Stimulated activated CD4-positive, alpha-beta T cell treated with anti-CD3 and anti-CD28 coated beads, TNF-alpha, amount 100 ng/mL, for 24 hours (primary cell): ENCODE measurements at places on chromosomes 2 and 18.

DNA sequence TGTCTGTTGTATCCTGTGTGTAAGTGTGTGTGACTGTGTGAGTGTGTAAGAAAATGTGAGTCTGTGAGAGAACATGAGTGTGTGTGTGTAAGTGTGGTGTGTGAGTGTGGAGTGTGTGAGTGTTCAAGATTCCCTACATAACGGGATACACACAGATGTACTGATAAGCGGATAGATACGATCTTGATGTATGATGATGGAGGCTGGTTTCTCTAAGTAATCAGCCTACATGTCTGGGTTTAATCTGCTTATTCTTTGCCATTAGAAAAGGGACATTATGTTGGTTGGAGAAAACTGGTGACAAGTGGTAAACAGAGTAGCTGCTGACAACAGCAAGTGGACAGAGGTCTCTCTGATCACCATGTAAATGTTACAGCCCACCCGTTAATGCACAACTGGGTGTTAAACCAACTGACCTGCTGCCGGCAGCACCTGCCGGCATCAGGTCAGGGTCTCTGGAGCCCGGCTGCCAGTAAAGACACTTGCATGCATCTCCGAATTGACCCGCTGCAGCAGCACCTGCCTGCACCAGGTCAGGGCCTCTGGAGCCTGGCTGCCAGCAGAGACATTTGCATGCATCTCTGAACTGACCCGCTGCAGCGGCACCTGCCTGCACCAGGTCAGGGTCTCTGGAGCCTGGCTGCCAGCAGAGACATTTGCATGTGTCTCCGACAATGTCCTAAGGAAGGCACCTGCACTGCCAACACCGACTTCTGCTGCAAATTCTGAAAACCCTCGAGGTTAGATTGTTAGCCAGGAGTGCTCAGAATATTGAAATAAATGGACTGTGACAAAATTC, 87.5 kb downstream of the MBP start:
- no peak for DNase-seq

DNA sequence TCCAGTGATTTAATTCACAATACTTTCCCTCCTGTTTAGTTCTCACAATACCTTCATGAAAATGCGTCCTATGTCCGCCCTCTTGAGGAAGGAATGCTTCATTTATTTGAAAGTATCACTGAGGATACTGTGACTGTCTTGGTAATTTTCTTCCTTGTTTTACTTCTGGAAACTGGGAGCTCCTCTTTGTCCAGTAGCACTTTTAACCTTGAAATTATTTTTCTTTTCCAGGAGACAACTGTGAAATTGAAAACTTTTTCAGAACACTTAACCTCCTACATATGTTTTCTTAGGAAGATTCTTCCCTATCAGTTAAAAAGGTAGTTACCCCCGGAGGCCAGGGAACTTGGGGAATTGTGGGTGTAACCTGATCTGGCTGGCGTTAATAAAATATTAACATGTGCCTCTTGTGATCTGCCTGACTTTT, 58.9 kb upstream of the STON1 start:
- no peak for DNase-seq

DNA sequence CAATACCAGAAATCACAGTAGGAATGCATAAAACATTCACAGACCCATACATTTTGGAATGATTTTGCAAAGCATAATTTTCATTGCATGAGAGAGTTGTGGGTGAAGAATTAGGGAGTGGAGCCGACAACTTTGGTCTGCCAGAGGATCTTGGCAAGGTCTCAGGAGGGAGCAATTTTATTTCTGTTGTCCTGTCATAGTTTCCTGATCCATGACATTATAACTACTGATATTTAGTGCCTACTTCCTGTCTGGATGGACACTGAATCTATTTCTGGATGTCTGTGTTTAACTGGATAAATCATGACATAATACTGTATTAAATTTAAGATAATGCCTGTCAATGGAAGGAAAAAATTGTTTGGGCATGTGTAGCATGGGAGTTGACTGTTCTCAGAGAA, 2.4 kb downstream of the ITGA4 start:
- DNase-seq = no peak

- DNase-seq = no peak
These were observed 111.4 kb upstream of the TEX51 start for GRCh38 chr2:126787289-126787688.

DNA sequence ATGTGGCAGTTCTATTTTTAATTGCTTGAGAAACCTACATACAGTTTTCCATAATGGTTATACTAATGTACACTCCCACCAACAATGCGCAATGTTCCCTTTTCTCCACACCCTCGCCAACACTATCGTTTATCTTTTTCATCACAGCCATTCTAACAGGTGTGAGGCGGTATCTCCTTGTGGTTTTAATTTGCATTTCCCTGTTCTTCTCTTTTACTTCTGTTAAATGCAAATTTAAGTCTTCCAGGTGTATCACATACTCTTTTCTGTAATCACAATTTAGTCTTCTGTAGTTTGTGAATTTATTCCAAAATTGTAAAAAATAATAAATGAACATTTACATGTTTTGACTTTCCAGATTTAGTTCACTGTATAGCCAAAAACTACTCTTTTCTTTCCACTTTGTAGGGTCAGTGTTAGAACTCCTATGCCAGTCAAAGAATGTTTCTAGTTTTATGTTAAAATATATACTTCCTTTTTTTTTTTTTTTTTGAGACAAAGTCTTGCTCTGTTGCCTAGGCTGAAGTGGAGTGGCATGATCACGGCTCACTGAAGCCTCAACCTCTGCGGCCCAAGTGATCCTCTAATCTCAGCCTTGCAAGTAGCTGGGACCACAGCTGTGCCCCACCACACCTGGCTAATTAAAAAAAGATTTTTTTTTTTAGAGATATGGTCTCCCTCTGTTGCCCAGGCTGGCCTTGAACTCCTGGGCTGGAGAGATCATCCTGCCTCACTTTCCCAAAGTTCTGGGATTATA, 15.4 kb upstream of the ACYP2 start:
- no peak for DNase-seq

- no peak for DNase-seq
These were observed 831 bp upstream of the D2HGDH start for GRCh38 chr2:241733391-241734207.

GRCh38 chr18:23143016-23143814, 7.9 kb downstream of the CABLES1 start:
- DNase-seq = no peak

- no peak for DNase-seq
These were observed 346.5 kb upstream of the ETAA1 start for GRCh38 chr2:67050622-67051021.

- DNase-seq = no peak
These were observed 99.5 kb downstream of the DTNA start for GRCh38 chr18:34809451-34810072.

GRCh38 chr2:161992531-161992930, 81.5 kb downstream of the DPP4 start:
- DNase-seq = no peak

GRCh38 chr2:236738896-236739295, 169.3 kb downstream of the ACKR3 start:
- no peak for DNase-seq

DNA sequence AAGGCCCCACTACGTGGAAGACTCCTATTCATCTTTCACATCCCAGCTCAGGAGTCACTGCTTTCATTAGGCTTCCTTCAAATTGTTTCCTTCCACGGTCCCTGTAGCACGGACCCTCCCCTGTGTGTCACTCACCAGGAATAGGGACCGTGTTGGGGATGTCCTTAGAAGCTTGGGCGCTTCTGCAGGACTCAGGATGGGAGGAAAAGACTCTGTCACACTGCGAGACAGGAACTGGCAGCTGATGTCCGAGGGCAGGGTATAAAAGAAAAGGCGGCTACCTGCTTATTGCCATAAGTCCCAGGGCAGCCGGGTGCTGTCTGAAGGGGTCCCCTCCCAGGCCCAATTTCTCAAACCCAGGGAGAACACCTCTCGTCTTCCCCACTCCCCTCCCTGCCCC, 79.1 kb downstream of the BCL2L11 start:
- no peak for DNase-seq

DNA sequence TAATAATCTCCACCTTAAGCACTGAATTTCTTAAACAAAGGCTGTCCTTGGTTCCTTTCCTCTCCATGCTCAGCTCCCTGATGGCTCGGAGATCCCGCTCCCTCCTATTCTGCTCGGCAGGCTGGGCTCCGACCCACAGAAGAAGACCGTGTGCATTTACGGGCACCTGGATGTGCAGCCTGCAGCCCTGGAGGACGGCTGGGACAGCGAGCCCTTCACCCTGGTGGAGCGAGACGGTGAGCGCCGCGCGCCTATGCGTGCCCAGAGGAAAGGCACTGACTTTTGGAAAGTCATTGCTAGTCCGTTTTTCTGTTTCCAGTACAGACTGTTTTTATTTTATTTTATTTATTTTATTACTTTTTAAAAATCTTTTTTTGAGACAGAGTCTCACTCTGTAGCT, 9.6 kb downstream of the CNDP2 start:
- DNase-seq = no peak

DNA sequence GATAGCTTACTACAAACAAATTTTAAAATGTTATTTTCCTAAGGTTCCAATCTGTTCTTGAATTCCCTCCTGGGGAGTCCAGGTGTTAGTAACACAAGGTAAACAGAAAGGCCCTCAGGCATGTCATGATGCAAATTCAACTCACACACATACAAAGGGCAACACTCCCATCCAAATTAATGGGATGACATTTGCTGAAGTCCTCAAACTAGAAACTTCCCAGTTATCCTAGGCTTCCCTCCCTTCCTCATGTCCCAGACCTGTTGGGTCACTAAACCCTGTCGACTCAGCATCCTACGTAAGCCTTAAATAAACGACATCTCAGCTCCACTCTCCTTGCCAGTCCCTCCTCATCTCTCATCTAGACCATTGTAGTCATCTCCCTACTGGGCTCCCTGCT, 85.1 kb downstream of the GREB1L start:
- no peak for DNase-seq

GRCh38 chr2:3433339-3433699, 53.8 kb downstream of the TRAPPC12 start:
- DNase-seq = no peak

DNA sequence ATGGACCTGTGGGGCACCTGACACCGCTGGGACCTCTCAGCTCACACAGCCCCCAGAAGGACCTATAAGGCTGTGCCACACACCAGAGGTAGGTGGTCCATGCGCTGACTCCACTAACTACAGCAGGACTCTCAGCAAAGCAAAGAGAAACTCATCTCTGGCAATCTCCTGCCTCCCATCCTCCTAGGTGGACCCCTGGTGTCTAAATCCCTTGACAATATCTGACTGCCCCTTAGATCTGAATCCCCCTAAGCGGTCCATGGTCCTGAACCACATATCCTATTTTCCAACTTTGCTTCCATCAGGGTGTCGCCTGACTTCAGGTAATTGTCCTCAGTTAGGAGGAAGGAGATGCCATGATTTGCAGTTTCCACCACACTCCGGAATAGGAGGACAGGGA, 282.6 kb downstream of the MYT1L start:
- DNase-seq = no peak

DNA sequence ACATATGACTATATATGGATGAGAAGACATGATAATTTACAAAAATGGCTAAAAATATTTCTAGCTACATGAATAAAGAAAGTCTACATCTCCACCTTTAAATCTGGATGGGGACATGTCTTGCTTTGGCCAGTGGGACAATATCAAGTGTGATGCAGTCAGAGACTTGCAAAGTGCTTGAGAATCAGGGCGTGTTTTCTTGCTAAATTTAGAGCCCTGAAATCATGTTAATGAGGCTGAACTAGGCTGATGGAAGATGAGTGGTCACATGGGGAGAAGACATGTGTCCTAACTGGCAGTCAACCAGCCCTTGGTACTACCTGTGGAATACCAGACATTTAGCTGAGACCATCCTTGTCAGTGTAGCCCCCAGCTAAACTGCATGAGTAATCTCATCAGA, 278.5 kb upstream of the RGPD4 start:
- DNase-seq = no peak

DNA sequence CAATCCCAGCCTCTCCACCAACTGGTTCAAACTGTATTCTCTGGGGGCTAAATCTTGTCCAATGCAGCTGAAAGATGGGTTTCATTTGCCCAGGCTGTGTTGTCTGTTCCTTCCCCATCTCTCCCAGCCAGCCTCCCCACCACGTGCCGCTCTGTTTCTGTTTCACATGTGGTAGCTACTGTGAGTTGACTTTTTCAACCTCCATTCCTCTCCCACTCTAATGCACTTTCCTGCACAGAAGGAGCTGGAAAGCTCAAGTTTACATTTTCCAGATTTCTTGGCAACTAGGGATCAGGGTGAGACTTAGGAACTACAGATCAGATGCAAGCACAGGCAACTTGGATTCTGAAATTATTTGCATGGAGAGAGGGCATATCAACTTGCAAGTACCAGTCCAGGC, 19.0 kb upstream of the NPAS2 start:
- no peak for DNase-seq

GRCh38 chr2:69054431-69054830, 41.5 kb downstream of the ANTXR1 start:
- no peak for DNase-seq

- no peak for DNase-seq
These were observed 13.5 kb downstream of the STK39 start for GRCh38 chr2:168233726-168234406.

GRCh38 chr2:136204971-136205370, 87.0 kb upstream of the CXCR4 start:
- DNase-seq = no peak

GRCh38 chr18:44786688-44787087, 106.0 kb downstream of the SETBP1 start:
- no peak for DNase-seq

GRCh38 chr2:134745023-134745422, 26.2 kb upstream of the TMEM163 start:
- DNase-seq = no peak

DNA sequence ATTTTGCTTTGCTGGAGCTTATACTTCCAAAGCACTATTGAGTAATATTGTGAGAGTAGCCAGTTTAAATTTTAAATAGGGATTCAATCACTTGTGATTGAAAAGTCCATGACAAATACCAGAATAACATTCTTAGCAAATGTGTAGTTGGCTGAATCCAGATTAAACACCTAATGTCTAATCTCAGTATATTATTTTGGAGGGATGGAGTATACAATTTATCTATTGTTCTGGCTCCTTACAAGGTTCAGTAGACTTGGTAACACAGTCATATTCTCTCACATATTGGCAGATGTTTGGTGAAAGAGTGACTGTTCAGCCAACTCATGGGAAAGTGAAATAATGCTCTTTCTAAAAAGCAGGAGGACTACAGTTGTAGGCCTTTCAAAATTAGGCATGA, 2.2 kb downstream of the UGT1A9 start:
- no peak for DNase-seq

GRCh38 chr2:197170208-197170607, 140.4 kb downstream of the ANKRD44 start:
- DNase-seq = no peak
